ENCODE measurements at places on chromosomes 6 and 20.

DNA sequence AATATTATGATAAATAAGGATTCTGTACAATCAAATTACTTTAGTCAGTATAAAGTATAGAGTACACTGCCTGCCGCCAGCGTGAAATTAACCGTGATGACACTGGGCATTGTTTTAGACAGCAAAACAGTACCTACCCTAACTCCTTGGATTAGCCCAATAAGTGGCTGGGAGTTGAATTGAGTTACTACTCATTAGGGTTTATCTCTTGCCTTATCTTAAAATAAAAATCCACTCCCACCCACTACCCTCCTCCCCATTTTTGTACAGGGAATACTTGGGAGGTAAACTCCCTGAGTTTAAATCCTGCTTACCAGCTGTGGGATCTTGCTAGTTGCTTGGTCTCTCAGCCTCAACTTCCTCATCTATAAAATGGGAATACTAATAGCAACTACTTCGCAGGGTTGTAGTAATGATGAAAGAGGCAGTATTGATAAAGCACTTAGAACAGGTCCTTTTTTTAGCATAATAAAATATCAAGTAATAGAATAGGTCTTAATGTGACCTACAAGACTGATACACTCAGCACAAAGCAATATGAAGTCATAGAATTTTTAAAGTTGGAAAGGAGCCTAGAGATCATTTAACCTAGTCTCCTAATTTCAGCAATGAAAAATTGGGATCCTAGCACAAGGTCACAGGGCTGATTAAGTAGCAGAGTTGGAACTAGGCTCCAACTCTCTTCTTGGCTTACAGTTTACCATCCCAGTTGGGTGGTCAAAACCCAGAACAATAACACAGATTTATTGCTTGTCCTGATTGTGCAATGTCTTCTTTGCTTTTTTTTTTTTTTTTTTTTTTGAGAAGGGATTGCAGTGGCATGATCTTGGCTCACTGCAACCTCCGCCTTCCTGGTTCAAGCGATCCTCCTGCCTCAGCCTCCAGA is 23.8 kb downstream of the PHACTR2 start:
- DNase-seq = no peak

- no peak for DNase-seq
Measured at GRCh38 chr6:154223296-154223695, 133.3 kb downstream of the IPCEF1 start.

GRCh38 chr6:41655646-41656001 is 17.4 kb downstream of the MDFI start:
- DNase-seq = no peak

GRCh38 chr20:6708010-6708409 is 59.5 kb upstream of the BMP2 start:
- DNase-seq = no peak

DNA sequence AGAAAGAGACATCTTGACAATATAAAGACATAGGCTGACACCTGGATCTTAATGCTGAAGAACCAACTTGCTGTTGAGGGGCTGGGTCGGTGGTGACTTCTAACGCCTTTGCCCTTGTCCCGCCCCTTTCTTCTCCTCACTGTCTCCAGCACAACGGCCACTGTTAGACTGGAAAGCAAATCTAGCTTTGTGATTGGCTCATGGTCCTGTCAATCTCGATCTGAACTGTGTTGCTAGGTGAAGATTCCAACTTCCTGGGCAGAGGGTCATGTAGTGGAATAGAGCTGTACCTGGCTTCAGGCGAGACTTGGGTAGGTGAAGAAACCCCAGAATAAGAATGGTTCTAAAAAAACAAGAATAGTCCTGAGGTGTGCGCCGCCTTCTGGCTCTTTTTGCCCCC is at the start of gene PGK2:
Gene PGK2 (minus strand): TSS at position 110 of the 400 bp plus-strand sequence. CDS start 98 bp downstream, at position 12.
- no peak for DNase-seq

DNA sequence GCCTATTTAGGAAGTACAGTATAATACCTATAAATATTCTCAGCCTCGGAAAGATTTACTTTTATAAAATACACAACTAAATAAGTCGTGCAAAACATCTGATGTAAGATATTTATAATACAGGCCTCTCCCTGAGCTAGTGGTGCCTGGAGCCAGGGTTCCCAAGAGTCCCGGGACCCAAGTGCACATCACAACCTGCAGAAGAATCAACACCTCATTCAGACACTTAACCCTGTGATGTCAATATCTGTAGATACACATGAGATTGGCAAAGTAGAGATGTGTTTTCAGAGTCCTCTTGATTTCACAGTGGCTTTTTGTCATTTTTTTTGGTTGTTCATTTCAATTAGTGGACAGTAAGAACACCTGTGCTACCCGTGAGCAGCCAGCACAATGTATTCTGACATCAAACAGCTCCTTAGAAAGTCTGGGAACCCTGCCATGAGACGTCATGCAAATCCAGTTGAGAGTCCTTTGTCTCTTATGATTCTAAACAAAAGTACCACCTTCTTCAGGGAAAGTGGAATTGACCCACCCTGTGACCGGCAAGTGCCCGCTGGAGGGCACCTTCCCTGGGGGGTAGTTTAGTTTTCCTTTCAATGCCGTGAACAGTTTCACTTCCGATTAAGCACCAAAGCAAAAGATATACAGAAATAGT is 101.6 kb downstream of the DACT2 start:
- no peak for DNase-seq

GRCh38 chr20:62636446-62636845 is 5.9 kb upstream of the SLCO4A1 start:
- DNase-seq = no peak

DNA sequence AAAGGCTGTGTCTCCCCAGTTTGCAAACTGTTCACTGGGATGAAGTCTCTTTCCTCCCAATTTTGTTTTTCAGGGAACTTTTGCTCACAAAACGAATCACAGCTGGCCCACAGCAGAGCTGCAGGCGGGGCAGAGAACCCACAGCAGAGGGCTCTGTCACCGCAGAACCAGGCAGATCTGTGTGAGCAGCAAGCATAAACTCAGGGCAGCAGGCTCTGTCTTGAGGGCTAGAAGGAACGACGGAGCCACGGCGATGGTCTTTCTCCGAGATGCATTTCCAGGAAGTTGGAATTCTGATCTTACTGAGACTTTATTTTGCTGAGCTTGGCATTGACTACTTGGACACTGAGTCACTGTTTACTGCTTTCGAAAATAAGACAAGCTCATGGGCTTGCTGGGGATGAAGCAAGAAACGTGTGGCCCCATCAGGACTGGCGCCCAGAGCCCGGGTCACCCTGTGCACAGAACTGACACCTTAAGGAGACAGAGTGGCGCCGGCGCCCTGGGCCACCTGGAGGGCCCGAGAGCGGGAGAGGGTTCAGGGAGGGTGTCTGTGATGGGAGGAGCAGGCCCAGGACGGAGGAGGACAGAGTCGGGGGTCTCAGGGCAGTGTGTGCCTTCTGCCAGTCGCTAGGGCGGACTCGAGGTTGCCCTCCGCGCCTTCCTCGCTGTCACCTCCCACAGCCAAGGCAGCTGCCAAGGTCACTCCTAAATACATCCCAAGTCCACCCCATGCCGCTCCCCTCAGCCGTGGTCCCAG is 106.3 kb upstream of the NXT1 start:
- no peak for DNase-seq

DNA sequence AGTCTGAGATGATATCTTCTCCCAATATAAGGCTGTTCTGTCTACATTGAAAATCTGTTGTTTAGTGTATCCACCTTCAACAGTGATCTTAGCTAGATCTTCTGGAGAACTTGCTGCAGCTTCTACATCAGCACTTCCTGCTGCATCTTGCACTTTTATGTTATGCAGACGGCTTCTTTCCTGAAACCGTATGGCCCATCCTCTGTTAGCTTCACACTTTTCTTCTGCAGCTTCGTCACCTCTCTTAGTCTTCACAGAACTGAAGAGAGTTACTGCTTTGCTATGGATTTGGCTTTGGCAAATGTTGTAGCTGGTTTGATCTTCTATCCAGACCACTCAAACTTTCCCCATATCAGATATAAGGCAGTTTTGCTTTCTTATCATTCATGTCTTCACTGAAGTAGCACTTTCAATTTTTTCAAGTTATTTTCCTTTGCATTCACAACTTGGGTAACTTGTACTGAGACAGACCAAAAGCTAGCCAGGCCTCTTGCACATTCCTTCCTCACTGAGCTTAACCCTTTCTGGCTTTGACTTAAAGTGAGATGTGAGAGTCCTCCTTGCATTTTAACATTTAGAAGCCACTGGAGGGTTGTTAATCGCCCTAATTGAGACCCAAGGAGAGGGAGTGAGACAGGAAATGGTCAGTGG is 110.1 kb downstream of the PREP start:
- DNase-seq = no peak

DNA sequence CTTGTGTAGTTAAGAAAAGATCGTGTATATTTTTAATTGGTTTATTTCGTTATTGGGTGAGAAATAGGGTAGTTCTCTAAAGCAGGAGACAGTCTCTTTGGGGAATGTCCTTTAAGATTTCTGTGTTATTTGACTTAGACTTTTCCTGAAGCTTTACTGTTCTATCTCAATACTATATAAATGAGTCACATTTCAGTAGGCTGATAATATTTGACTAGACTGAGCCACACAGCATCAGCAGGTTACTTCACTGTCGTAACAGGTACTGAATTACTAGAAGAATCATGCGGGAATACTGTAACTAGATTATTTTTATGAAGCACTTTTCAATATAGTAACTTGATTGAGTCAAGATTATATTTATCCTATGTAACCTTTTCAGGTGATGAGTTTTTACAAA is 1.4 kb downstream of the SMAP1 start:
- DNase-seq = no peak

- DNase-seq = no peak
Measured at GRCh38 chr6:44177691-44178423, 19.2 kb downstream of the CAPN11 start.

DNA sequence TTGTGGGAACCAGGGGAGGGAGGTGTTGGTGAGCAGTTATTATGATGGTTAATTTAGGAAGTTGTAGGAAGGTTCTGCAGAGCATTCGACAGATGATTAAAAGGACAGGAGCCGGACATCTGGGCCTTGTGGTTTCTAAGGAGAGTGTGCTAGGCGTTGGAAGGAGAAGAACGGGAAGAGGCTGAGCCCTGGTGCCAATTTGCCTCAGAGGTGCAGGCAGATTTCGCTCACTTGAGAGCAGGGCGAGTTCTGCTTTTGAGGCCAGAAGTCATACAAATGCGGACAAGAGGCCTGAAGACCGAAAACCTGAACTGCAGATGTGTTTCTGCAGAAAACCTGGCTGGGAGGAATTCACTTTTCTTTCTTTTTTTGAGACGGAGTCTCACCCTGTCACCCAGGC is 30.5 kb upstream of the RPS6KA2 start:
- DNase-seq = no peak

DNA sequence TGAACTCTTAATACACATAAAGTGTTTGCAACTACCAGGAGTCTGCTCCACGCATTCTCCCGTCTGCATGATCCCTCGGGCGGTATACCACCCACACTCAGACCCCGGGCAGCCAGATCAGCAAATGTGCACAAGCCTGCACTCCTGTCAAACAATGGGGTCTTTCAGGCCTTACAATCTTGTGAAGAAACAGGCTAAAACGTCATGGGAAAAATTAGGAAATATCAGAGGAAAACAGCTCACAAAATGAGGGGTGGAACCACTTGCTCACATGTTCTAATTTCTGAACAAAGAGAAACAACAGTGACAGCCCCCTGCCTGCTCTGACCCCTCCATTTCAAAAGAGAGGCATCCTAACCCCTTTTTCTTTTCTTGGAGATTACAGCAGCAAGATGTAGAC is 69.4 kb downstream of the BACH2 start:
- DNase-seq = no peak

DNA sequence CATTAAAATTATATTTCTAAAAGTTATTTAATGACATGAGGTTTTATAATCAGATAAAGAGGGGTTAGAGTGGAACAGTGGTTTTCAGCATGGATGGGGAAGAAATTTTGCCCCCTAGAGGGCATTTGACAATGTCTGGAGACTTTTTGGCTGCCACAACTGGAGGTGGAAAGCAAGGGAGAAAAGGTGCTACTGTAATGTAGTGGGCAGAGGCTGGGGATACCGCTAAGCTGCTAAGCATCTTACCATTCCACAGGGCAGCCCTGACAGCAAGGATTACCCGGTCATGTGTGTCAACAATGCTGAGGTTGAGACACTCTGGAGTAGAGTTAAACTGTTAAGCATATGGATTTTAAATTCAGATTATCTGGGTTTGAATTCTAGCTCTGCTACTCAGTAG is 52.9 kb upstream of the FABP7 start:
- DNase-seq = no peak

DNA sequence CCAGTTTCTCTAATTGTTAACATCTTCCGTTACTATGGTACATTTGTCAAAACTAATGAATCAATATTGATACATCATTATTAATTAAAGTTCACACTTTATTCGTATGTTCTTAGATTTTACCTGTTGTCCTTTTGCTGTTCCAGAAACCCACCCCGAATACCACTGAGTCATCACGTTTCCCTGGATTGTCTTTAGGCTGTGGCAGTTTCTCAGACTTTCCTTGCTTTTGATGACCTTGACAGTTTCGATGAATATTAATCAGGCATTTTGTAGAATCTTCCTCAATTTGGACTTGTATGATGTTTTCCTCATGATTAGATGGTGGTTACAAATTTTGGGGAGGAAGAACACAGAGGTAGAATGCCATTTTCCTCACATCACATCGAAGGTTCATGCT is 39.1 kb upstream of the AIG1 start:
- no peak for DNase-seq

DNA sequence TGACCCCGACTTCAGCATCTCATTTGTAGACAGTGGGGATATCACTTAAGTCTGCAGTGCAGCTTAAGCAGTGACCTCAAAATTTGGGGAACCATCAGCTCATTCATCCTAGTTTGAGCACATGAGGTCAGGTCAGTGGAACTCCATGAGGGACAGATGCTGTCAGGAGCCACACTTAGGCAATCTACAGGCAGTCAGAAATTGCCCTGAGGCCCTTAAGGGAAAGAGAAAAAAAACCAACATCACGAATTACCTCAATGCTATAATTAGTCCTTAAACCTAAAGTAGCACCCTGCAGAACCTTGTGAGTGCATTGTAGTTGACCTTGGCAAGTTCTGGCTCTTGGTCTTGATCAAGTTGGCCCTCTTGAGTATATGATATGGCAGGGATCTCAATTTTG is 21.1 kb downstream of the TMEM74B start:
- no peak for DNase-seq

Measured in stimulated activated CD8-positive, alpha-beta memory T cell treated with anti-CD3 and anti-CD28 coated beads, Interleukin-15, amount 100 ng/mL, for 24 hours (primary cell).